ENCODE measurements at places on chromosomes 11 and 22. TPM values are rescaled to one million over a fixed set of nuclear protein-coding genes. Genes with fewer than 3 reads are reported as not detected.

IGSF9B gene
- total RNA-seq: 19.3 TPM

MOGAT2 gene
- total RNA-seq: not detected

CSF2RB gene
- total RNA-seq: 95.0 TPM

KRTAP5-2 gene
- not detected for total RNA-seq

UBQLNL gene
- 0.60 TPM for total RNA-seq

KCNE3 gene
- total RNA-seq: 0.30 TPM

NUP160 gene
- total RNA-seq: 68.0 TPM

ADAMTS8 gene
- not detected for total RNA-seq

GDPD4 gene
- not detected for total RNA-seq

CNGA4 gene
- total RNA-seq: 0.10 TPM

LRRC10B gene
- not detected for total RNA-seq

IFITM1 gene
- total RNA-seq: 985 TPM

SLC15A3 gene
- 3.4 TPM for total RNA-seq

NAV2 gene
- total RNA-seq: 2.2 TPM

BIRC2 gene
- 77.5 TPM for total RNA-seq

DNA sequence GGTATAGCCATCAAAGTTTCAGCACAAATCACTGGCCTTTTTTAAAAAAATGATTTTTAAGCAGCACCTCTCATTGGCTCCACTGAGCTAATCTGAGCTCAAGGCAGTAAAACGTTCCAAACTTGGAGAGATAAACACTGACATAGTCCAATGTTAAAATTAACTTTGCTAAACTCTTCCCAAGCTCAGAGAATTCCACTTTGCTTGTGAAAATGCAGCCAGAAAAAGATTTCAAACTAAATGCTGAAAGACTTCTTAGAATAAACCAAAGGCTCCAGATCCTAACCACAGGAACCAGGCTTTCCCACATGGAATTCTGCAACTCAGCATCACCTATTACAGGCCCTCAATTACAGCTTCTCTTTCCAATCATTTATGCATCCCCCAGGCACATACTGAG lies 84.7 kb upstream of the GDPD4 start:
- no peak for DNase-seq
- H3K36me3 ChIP-seq: no peaks in the 10 kb centered on the region
- no peaks in the 10 kb centered on the region for H3K4me1 ChIP-seq
- no peak overlapping the region for H3K27ac ChIP-seq

DNA sequence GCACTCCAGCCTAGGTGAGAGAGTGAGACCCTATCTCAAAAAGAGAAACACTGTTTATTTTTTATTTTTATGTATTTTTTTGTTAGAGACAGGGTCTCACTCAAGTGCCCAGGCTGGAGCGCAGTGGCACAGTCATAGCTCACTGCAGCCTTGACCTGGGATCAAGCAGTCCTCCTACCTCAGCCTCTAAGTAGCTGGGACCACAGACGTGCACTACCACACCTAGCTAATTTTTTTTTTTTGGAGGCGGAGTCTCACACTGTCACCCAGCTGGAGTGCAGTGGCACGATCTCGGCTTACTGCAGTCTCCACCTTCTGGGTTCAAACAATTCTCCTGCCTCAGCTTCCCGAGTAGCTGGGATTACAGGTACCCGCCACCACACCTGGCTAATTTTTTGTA lies 6.4 kb downstream of the RBX1 start:
- peaks cover 7% of the 10 kb centered on the region for H3K4me1 ChIP-seq
- H3K27ac ChIP-seq: no peak overlapping the region
- H3K36me3 ChIP-seq: peaks cover 6% of the 10 kb centered on the region
- no peak for DNase-seq
- H3K4me3 ChIP-seq: no peak overlapping the region

- no peaks in the 10 kb centered on the region for H3K27me3 ChIP-seq
- H3K4me1 ChIP-seq: no peaks in the 10 kb centered on the region
- no peaks in the 10 kb centered on the region for H3K36me3 ChIP-seq
- H3K4me3 ChIP-seq: no peak overlapping the region
- DNase-seq: no peak
Observed at GRCh38 chr11:40328890-40329614, 1130.4 kb downstream of the LRRC4C start.

- DNase-seq: no peak
- no peaks in the 10 kb centered on the region for H3K36me3 ChIP-seq
- no peak overlapping the region for H3K27ac ChIP-seq
Observed at GRCh38 chr11:75000975-75001354, 12.2 kb downstream of the NEU3 start.

- H3K36me3 ChIP-seq: no peaks in the 10 kb centered on the region
- DNase-seq: no peak
- H3K4me1 ChIP-seq: no peaks in the 10 kb centered on the region
- no peak overlapping the region for H3K27ac ChIP-seq
Observed at GRCh38 chr22:49566693-49567092, 261.0 kb downstream of the BRD1 start.

- H3K27ac ChIP-seq: peak overlapping the region; percentile 49
- H3K4me1 ChIP-seq: peaks cover 24% of the 10 kb centered on the region
- H3K27me3 ChIP-seq: no peaks in the 10 kb centered on the region
- peak; percentile 61 for DNase-seq
Observed at GRCh38 chr22:20237480-20238440, 30.4 kb downstream of the RTN4R start.

DNA sequence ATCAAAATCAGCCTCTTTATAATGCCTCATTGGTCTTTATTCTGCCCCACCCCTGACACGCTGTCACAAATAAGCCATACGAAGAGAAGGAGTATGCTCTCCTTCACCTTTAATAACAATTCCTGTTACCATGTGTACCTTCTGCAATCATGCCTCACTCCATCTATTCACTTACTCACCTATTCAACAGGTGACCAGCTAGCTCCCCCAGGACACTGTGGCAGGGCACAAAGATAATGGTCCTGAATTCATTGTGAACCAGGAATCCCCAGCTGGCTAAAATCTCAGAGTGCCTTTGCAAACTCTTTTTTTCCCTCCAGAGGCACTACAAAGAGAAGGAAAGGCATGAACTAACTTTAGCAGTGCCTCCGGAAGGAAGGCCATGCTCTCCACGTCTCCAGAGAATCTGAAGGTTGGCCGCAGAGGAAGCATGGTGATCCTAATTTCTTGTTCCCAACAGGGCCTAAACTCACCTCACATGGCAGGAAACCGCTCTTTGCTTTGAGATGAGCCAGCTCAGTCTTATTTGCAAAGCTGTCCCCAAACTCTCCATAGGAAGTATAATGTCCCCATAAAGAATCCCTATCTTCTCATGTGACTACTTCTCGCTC lies 590.3 kb downstream of the BUD13 start:
- no peaks in the 10 kb centered on the region for H3K27me3 ChIP-seq
- H3K27ac ChIP-seq: no peak overlapping the region
- DNase-seq: no peak
- no peaks in the 10 kb centered on the region for H3K4me1 ChIP-seq
- H3K36me3 ChIP-seq: no peaks in the 10 kb centered on the region

DNA sequence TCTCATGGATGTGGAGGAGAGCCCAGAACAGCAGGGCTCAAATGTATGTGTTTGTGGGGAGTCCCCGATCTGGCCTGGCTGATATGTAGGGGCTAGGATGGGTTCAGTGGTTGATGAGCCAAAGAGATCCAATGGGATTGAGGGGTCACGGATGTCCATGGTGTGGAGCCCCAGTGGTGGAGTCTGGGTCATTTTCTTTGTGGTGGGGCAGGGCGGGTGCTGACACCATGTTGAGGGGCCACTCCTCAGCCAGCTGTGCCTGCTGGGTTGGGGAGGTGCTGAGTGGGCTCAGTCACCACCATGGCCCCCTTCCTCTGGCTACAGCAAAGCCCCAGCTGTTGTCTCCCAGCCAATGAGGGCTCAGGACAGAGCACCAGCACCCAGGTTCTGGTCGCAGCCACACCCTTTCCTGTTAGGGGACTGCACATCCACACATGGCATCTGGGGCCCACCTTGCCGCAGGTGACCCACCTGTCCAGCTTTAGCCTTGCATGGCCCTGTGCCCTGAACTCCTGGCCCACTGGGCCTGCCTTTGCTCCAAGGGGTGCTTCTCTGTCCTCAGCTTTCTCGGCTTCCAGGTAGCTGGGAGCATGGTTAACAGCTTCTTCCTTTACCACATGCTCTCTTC lies 3.2 kb upstream of the GNAZ start:
- H3K36me3 ChIP-seq: no peaks in the 10 kb centered on the region
- no peak overlapping the region for H3K4me3 ChIP-seq
- no peak overlapping the region for H3K27ac ChIP-seq

DNA sequence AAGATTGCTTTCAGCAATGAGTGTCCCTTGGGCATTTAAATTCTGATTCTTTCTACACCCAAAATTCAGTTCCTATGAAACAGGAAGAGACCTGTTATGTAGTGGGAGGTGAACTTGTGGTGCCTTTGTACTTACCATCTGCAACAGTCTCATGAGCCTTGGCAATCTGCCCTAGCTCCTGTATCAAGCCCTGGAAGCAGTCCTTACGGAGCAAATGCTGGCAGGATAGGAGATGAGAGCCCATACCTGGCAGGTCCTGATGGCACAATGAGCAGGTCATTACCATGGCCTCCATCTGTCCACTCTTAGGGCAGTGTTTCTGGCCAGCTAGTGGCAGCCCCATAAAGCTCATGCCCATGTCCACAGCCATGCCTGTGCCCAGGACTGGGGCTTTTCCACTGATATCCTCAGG lies 10.8 kb downstream of the TRIM66 start:
- no peaks in the 10 kb centered on the region for H3K27me3 ChIP-seq
- no peaks in the 10 kb centered on the region for H3K4me1 ChIP-seq
- no peaks in the 10 kb centered on the region for H3K36me3 ChIP-seq
- DNase-seq: no peak
- no peak overlapping the region for H3K4me3 ChIP-seq

GRCh38 chr11:132838627-132839026 lies 693.7 kb downstream of the OPCML start:
- no peak overlapping the region for H3K27ac ChIP-seq
- no peaks in the 10 kb centered on the region for H3K4me1 ChIP-seq
- DNase-seq: no peak
- H3K36me3 ChIP-seq: no peaks in the 10 kb centered on the region
- no peak overlapping the region for H3K4me3 ChIP-seq

GRCh38 chr11:124474079-124474478 lies 28.6 kb upstream of the OR8B8 start:
- no peak overlapping the region for H3K4me3 ChIP-seq
- DNase-seq: no peak
- no peaks in the 10 kb centered on the region for H3K27me3 ChIP-seq
- H3K4me1 ChIP-seq: no peaks in the 10 kb centered on the region
- no peaks in the 10 kb centered on the region for H3K36me3 ChIP-seq
- no peak overlapping the region for H3K27ac ChIP-seq

GRCh38 chr11:18527512-18527911 lies 770 bp upstream of the TSG101 start:
- H3K4me3 ChIP-seq: peak overlapping the region; percentile 94
- peak overlapping the region; percentile 96 for H3K27ac ChIP-seq
- no peaks in the 10 kb centered on the region for H3K27me3 ChIP-seq
- peaks cover 18% of the 10 kb centered on the region for H3K4me1 ChIP-seq
- peaks cover 2% of the 10 kb centered on the region for H3K36me3 ChIP-seq
